Smooth muscle cell of trachea (primary cell): ENCODE measurements at places on chromosomes 7 and 10. TPM values are rescaled to one million over a fixed set of nuclear protein-coding genes. Genes with fewer than 3 reads are reported as not detected.

The DRGX gene
- total RNA-seq = not detected in 2 replicates

The VOPP1 gene
- 83.3 and 135 TPM in 2 replicates for total RNA-seq

The ZNF853 gene
- 0.15 and 1.5 TPM in 2 replicates for total RNA-seq

The HHEX gene
- total RNA-seq = 8.7 and 8.8 TPM in 2 replicates

The MSMB gene
- total RNA-seq = not detected in 2 replicates

The CDHR3 gene
- total RNA-seq = 11.2 and 12.9 TPM in 2 replicates

The FBXO24 gene
- total RNA-seq = 0.15 and 0.33 TPM in 2 replicates

The SPDYE11 gene
- total RNA-seq = under 0.01 TPM in 1 of 2 replicates, not detected in the other

The FAM171A1 gene
- total RNA-seq = 14.0 and 22.7 TPM in 2 replicates
